Caki2 (cell line): ENCODE measurements at places on chromosomes 3 and 15.

DNA sequence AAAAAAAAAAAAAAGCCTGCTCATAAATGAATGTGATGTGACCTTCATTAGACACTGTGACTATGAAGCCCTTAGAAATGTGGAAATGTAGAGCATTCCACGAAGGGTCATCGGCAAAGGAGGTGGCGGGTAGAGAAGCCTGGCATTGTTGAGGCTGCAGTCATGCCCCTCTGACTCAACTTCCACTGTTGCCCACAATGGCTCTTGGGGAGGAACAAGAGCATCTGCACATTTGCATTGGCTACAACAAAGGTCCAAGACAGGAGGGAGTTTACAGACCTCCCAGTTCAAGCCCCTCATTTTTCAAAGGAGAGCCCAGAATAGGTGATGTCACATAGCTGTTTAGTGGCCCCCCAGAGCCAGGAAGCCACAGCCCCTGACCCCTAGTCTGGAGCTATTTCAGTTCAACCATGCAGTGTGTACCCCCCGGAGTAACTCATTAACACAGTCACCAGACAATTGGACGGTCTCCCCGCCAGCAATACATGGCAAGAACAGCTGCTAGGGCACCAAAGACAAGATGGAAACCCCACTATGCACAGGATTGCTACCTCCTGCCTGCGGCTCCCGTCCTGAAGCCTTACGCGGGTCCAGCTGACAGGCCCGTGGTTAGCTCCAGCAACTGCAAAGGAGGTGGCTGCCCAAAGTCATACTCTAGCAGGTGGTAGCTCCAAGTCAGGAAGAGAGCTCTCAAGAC is 56.2 kb downstream of the SH3BP5 start:
- no peak for DNase-seq

DNA sequence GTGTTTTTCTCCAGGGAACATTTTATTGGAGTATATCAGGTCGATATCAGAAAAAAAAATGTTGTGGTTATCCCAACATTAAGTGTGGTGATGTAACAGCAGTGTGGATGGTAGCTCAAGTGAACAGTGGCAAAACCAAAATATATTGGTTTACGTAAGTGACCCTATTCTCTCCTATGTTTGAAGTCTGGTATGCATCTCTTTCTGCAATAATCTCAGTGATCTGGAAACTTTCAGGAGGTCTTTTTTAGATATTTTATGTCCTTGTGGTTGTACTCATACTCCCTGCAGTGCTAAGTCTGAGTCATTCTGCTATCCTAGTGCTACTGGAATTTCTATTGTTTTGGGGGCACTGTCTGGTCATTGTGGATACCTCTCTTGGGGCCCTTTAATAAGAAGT is 137.9 kb downstream of the SNRPN start:
- no peak for DNase-seq

DNA sequence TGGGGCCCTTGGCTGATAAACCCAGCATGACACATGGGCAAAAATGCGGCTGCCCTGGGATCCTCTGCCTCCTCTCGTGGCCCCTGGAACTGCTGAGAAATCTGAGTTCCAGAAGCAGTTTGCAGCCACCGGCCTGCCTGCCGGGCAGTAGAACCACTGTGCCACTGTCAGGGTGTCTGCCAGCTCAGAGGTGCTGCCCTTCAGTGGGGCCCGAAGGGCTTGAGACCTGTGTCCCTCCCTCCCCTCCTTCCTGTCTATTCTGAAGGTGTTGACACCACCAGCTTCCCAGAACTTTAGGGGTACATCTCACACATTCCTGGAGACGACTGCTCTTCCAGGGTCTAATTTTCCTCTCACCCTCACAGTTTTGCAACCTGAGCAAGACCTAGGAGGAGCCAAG is 88.2 kb upstream of the POMGNT2 start:
- DNase-seq = no peak

DNA sequence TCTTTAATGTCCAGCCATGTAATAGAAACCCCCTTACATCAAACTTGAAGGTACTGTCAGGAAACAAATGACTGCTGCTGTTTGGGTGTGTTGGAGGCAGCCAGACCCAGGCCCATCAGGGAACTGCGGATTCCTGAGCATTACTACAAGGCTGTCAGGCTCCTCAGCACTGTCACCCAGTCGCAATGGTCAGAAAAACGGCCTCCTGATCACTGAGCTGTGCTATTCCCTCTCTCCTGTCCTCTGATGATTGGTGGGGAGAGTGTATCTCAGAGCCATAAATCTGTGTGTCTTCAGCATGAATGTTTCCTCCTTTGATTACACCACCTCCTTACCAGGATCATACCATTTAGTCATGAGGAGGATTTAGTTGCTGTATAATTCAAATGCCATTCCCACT is 135.2 kb upstream of the GADL1 start:
- no peak for DNase-seq

DNA sequence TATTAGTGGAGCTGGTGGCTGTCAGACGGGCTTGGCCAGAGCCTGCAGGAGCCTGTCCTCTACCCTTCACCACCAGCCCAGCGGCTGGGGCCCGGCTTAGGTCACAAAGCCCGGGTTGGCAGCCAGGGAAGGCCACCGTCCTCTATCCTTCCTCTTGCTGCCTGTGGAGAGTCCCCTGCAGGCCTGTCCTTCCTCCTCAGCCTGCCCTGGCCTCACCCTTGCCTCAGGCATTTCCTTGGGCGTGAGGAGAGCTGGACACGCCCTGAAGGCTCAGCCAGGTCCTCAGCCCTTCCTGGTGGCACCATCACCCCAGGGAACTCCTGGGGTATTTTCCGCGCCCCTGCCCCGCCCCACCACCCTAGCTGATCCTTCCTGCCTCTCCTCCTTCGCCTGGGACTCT is 7.7 kb downstream of the CHAC1 start:
- no peak for DNase-seq

DNA sequence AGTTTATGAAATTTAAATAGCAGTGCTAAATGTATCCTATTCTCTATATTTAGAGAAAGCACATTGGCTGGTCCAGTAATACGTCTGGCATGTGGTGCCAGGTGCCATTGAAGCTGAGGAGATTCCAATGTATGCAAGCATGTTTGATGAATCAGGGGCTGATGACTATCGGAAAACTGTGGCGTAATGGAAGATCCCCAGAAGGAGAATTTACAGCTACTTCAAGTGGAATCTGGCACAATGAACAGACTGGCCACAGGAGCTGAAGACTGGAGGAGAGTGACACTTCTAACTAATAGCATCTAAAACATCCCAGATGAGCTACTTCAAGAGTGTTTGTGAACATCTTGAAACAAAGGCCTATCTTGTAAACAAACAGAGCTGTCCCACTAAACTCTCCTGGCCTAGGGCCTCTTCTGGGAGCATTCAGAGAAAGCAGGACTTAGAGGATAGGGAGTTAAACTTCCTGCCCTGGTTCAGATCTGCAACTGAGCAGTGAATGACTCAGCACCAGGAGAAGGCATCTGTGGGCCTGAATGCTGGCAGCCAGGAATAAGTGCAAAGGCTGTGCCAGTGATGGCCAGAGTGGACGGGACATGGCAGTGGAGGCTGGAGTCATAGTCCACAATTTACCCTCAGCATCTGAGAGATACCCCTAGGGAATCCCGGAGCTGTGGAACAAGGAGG is 15.2 kb upstream of the ACTC1 start:
- no peak for DNase-seq

DNA sequence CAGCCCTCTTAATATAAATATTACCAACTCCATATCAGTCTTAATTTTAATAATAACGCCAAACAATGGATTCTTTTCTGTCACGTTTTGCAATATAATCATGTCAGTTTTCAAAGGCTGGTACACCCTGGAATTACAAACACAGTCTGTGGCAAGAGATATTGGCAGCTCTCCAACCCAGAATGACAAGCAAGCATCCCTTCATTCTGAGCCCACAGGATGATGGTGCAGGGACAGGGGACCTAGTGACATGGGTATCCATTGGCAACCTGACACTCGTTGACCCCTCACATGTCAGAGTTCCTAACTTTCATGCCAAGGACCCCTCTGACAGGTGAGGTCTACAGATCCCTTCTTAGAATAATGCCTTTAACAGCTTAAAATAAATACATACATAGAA is 154.5 kb upstream of the TSC22D2 start:
- peak; percentile 33 for DNase-seq

GRCh38 chr3:193744048-193744821 is 151.2 kb downstream of the OPA1 start:
- DNase-seq = peak; percentile 69

- no peak for DNase-seq
Measured at GRCh38 chr15:29056839-29057450, 171.2 kb downstream of the APBA2 start.

DNA sequence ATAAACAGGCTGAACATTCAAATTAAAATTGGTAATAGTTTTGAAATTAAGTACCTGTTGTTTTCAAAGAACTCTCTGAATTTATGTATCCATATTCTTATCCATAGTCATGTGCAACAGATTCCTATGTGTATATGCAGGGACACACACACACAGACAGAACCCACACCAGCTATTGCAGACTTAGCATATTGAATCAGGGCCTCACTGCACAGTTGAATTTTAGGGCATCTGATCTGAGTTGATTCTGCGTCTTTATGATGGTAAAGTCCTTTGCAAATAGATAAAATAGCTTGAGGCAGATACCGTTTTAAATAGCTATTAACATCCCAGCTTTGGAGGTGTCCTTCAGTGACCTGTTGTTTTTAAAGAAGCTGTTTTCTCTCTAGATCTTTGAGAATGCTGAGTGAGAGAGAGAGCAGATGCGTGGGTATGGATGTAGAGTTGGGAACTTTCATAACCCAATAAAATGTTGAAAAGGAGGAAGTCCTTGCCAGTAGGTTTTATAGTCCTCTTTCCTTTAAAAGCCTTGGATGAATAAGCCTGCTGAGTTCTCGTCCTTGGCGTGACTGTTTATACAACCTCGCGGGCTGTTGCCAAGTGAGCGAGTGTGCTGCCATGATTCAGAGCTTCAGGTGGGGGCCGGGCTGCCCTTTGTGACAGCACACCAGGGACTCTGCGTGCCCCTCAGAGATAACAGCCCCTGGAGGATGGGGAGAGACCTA is 18.3 kb downstream of the MYZAP start:
- DNase-seq = peak; percentile 63

GRCh38 chr3:95351158-95351557 is 1288.3 kb downstream of the NSUN3 start:
- DNase-seq = no peak

GRCh38 chr3:45896956-45897355 is 10.6 kb downstream of the CCR9 start:
- DNase-seq = no peak

GRCh38 chr3:69290006-69290405 is 95.9 kb downstream of the FRMD4B start:
- DNase-seq = no peak
